Activated CD8-positive, alpha-beta memory T cell treated with anti-CD3 and anti-CD28 coated beads for 1 hour (primary cell): ENCODE measurements at places on chromosomes 4 and X.

DNA sequence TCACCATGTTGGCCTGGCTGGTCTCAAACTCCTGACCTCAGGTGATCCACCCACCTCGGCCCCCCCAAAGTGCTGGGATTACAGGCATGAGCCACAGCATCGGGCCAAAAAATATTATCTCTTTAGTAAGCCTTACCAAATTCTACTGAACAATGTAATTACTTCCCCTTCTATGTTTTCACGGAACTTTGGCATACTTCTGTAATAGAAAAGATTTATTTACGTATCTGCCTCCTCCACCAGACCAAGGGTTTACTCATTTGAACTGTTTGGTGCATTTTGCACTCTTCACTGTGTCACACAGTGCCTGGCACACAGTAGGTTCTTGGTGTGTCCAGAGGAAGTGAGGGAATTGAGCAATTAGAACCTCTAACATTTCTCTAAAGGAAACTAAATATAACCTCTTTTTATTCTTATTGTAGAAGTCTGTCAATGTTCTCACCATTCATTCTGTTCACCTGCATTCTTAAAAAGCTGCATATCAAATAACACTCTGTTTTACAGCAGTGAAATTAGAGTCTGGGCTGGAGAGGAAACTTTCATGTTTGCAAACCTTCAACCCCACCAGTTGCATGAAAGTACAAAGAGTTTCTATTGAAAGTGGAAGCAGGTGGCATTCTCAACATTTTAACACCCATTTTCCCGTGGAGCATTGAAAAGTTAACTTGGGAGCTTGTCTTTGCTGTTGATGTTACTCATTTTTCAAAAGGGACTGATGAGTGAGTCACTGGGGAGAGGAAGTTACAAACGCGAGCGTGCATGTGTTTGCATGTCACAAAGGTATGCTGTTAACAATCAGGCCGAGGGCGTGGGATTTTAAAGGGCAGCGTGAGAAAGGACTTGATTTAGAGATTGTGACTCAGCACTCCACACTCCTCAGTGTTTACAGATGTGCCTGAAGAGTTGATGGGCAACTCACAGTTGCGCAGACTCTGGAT, 314.1 kb downstream of the STK32B start:
- DNase-seq: no peak

DNA sequence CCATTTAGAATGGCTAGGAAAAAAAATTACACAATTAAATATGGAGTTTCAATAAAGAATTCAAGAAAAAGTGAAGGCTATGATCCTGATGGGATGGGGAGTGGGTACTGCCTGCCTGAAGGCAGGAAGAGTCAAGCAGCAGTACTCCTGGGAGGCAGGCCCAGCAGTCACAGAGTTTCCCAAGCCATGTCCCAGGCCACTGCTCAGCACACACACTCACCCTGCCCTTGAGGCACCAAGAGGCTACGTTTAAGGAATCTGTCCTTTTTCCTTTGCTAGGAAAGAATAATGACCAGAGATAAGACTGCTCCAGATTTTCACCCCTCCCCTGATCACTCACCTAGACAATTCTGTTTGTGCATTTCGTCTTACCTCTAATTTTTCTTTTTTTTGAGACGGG, 30.2 kb downstream of the MAP7D3 start:
- DNase-seq: no peak

DNA sequence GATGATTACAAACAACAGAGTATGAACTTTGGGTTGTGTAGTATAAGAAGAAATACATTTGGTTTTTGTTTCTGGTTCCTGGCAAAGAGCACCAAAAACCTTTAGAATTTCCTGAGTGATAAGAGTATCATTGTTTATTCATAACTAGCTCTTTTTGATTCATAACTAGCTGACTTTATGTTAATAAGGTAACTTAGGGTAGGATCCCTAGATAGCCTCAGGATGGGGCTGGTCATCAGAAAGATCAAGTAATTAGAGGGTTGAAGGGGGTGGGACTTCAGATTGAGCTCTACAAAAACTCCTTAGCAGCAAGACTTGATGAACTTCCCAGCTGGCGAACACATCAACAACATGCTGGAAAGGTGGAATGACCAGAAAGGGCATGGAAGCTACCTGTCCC, 166.5 kb downstream of the SCFD2 start:
- DNase-seq: no peak

DNA sequence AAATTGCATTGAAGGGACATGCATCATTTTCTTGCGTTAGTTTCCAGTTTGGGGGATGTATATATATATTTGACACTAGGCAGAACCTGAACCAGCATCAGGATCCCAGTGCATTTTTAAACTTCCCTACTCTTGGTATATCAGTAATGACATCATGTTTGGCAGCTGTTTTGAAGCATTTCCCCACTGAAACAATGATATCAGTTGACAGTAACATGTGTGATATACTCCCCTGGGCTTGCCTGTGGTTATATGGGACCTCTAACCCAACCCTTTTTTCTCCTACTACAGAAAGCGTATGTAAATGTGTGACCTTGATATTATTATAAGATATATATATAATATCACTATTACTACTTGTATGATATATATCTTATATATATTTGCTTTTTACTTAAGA, 225.9 kb upstream of the CASK start:
- no peak for DNase-seq

- DNase-seq: no peak
Observed at GRCh38 chr4:128311659-128312403, 24.2 kb upstream of the PGRMC2 start.

DNA sequence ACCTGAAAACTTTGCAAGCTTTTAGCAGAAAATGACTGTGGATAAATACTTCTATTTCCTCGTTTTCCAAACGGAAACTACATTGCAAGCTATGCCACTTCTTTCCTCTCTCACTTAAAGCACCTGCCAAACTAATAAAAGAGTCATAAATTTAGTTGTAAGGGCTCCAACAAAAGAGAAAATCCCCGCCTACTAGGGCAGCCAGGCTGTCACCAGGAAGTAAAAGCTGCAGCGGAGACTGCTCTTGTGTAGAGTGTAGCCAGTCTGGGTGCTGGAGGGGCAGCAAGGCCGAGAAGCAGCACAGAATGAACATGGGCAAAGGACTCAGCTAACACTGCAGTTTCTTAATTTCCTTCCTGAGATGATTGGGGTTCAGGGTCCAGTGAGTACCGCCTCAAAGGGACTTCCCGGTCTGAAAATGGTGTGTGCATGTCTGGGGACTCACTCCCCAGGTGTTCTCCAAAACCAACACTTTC, 89.3 kb upstream of the MAML3 start:
- no peak for DNase-seq

DNA sequence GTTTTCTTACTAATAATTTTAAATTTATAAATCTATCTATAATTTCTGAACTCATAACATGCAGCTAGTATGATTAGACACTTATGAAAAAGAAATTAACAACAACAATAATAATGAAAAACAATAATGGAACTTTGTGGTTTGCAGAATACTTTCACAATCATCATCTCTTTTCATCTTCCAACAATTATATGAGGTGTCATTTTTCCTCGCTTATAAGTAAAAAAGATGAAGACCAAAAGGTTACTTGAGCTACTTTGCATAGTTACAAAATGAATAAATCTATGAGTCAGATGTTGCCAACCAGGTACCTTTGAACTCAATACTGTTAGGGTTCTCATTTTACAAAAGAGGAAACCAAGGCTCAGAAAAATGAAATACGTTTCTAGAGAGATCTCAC, 98.5 kb upstream of the ELOVL6 start:
- no peak for DNase-seq

DNA sequence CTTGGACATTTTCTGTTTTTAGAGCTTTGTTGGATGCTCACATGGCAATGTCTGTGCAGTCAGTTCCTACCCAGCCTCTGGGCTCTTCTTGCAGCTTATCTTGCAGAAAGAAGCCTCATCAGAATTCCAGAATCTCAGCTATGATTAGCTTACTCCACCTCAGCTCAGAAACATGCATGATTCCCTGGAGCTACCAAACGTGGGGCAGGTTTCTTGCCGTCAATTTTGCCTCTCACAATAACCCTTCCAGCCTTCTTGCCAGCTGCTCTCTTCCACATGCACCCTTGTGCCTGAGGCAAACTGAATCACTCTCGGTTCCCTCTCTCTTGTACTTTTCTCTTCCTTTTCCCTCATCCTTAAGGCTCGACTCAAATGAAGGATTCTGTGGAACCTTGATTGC, 141.4 kb downstream of the PTTG2 start:
- DNase-seq: no peak

DNA sequence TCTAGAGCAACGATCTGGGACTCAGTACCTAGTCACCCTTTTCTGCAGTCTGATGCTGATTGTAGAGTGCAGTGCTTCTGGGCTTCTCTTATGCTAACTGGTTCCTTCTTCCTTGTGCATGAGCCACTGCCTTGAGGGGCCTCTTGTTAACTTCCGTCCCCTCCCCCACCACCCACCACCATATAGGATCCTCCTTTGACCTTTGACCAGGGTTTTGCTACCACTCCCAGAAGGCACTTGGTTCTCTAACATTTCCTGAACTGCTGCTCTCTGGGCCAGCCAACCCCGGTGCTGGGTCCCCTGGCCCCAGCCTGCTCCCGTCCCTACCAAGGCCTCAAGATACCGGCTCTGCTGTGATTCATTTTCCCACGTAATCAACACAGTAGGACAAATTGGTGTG, 104.6 kb upstream of the KLF3 start:
- no peak for DNase-seq
